ENCODE measurements at places on chromosomes 16 and 17.

DNA sequence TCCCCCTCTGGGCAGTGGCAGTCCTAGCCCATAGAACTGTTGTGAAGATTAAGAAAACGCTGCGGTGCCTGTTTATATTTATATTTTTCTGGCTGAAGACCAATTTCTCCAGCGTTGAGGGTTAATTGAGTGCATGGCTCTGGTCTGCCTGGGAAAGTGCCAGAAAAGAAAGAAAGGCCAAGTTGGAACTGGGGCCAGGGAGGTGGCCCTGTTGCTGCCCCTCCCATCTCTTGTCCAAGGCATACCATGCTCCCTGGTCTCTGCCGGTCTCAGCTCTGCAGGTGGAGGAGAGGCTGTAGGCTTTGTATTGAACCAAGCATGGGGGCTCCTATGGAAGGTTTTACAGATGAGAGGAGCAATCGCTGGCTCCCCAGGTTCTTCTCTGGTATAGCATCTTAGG is 124.7 kb downstream of the MGAT5B start:
- no peak for DNase-seq

DNA sequence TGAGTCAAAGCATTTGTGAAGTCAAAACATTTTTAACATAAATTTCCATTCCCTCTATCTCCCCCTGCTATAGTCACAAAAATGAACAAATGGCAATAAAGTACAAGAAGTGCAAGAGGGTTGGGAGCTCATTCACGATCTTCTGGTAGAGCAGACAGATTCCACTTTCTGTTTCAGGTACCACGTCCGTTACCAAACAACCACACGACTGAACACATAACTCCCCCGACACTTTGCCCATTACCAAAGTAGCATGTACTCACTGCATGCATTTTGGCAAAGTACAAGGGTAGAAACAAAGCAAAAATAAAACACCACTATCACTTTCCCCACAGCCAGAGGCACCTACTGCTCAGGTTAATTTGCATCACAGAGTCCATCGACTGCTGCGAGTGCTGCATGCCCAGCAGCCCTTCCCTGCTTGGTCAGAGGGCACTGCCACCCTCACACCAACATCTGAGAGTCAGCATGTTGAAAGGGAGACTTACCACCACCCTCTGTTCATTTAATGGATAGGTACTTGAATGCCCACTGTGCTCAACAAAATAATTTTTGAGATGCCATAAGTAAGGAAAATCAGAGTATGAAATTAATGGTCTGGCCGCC is 150.3 kb upstream of the AXIN2 start:
- no peak for DNase-seq

DNA sequence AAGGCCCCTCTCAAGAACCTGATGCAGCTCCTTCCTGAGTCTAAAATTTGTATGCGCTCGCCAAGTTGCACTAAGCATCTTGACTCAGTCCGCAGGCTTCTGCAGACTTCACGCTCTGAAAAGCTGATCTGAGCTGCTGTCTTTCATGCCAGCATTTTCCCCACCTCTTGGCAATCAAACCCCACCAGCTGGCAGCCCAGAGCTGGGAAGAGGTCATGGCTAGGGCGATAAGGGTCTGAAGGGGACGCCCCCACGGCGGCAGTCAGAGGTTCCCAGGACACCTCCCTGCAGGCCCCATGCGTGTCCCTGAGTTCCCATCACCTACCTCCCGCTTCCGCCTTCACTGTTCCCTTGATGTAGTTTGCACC is 5.1 kb upstream of the UNC13D start:
- DNase-seq, result no peak

GRCh38 chr16:12971241-12971640 is 69.8 kb downstream of the SHISA9 start:
- DNase-seq, result peak; percentile 29

DNA sequence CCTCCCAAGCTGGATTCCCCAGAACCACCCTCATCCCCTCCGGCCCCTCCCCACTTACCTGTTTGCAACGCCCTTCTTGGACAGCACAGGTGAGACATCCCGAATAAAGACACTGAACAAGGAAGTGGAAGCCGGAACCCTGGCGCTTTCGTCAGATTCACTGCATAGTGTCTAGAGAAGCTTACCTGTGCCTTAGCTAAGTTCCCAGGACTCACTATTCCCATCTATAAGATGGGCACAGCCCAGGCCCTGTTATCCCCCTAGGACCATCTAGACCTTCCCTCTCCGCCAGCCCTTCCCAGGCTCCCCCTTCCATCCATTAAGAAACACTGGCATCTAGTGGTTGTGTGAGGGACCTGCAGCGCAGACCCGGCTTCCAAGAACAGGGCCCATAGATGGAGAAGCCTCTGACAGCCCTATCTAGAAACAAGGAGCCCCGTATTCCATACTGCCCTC is 26.9 kb upstream of the RPL38 start:
- DNase-seq, result peak; percentile 55

DNA sequence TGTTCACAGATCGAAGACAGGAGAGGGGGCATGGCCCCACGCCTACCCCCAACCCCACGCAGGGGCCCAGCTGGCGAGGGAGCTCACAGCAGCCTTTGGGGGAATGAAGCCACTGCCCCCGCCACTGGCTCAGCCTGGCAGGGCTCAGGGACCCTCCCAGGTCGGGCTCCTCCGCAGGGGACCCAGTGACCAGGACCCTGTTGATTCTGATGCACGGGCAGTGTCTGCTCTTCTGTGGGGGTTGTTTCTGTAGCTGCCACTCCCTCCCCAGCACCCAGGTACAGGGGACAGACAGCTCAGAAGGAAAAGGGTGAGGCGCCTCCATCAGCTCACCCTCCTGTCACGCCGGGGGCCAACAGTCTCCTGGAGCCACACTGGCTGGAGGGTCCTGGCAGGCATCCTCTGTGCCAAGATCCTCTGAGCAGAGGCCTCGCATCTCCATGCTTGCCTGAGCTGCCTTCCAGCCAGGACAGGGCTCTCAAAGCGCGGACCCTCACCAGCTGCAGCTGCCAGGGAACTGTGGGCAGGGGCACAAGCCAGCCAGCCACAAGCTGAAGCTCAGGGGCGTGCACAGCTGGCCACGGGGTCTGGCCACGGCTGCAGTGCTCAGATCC is 49.1 kb downstream of the ZNF778 start:
- DNase-seq, result no peak

- DNase-seq, result no peak
These were observed 18.0 kb downstream of the FAM234A start for GRCh38 chr16:252366-253337.

DNA sequence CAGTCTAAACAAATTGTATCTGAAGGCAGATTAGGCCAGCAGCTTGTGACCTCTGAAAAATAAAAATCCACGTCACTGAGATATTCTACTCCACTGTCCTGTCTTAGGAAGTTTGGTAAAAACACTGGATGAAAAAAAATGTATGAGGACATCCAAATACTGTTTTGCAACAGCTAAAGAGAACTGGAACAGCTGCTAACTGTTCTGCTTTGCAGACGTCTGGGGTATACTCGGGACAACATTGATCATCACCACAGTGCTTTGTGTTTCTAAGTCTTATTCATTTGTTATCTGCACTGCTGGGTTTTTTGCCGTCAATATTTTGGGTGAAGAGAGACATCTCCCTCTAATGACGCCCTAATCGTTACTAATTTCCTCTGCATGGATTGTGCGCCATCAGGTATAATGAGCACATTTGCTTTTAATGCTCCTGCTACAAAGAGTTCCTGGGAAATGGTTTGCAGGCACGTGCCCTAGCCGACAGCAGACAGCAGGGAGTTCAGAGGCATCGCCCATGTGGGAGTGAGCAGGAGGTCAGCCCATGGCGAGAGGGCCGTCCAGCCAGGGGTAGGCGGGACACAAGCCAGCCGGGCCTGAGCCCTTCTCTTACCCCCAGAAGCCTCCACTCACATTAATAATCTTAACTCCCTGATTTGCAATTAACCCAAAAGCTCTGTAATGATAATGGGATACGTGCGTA is 87.0 kb downstream of the CBLN1 start:
- DNase-seq, result peak; percentile 36

- no peak for DNase-seq
These were observed 68.1 kb downstream of the GAS7 start for GRCh38 chr17:10130263-10130662.

GRCh38 chr16:50585331-50585776 is 37.2 kb downstream of the NKD1 start:
- DNase-seq, result peak; percentile 75

GRCh38 chr17:81519284-81520020 is 6.9 kb upstream of the ACTG1 start:
- DNase-seq, result peak; percentile 45

- DNase-seq, result no peak
These were observed 852.1 kb downstream of the CDH11 start for GRCh38 chr16:64269756-64270155.

DNA sequence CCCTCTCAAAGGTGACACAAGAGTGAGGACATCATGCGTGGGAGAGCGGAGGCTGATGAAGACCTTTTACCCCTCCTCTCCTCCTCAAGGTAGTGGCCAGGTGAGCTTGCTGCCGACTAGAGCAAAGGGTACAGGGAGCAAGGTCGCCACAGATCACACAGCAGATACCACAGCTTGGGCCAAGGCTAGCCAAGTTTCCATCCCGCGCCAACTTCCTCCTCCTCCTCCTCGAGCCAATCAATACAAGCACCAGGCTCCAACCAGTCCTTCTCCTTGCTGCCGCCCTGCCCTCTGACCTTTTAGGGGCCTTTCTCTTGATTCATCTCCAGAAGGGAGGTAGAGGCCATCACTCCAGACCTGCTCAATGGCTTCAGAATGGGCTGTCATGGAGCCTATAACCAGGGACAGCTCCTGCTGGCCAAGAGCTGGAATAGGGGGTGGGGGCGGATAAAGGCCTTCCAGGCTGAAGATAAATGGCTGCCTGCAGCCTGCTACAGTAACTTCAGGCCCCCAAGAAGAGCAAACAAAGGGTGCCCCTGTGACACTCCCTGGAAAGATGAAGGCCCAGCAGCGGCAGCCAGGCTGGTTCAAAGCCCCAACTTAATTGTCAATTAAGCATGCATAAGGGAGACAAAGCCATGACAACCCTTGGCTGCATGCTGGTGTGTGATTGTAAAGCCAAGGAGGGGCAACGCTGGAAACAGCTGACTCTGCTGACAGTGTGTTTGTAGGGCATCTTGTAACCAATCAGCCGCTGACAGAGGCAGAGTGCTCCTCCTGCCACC is 17.8 kb downstream of the HNF1B start:
- no peak for DNase-seq

DNA sequence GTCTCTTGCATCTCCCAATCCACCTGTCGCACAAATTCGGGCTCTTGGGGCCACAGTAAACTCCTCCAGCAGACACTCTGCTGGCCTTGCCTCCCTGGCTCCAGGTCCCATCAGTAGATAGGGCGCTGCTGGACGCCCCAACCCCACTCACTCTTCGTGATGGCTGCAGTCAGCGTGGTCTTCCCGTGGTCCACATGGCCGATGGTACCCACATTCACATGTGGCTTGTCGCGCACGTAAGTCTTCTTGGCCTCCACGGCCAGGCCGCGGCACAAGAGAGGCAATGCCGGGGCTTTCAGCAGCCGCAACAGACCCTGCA is 428 bp downstream of the TUFM start:
- DNase-seq, result no peak

- DNase-seq, result no peak
These were observed 195.8 kb downstream of the KCNJ2 start for GRCh38 chr17:70365091-70365583.

GRCh38 chr16:10191096-10191495 is 8.9 kb upstream of the GRIN2A start:
- no peak for DNase-seq

GRCh38 chr17:45973099-45973780 is 25.8 kb upstream of the STH start:
- DNase-seq, result peak; percentile 52

DNA sequence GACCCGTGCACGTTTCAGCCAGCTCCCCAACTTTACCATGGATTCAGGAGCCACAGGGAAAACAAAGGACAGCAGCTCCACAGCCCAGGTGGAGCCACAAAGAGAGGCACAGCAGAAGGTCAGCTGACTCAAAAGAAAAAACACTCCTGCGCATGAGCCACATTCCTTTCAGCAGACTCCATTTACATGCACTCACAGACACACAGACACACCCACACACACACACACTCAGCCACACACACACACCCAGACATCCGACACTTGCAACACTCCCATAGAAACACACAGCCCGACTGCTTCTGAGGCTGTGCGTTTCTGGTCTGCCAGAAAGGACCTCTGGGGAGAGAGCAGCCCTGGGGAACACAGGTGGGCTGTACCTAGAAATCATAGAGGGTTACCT is 2335.5 kb downstream of the TP53TG3F start:
- DNase-seq, result no peak

GRCh38 chr17:75683583-75683982 is 16.4 kb downstream of the SAP30BP start:
- DNase-seq, result no peak

- DNase-seq, result no peak
These were observed 14.8 kb downstream of the ALOXE3 start for GRCh38 chr17:8103549-8103948.

GRCh38 chr17:43820759-43821158 is 12.2 kb downstream of the MPP3 start:
- DNase-seq, result no peak

DNA sequence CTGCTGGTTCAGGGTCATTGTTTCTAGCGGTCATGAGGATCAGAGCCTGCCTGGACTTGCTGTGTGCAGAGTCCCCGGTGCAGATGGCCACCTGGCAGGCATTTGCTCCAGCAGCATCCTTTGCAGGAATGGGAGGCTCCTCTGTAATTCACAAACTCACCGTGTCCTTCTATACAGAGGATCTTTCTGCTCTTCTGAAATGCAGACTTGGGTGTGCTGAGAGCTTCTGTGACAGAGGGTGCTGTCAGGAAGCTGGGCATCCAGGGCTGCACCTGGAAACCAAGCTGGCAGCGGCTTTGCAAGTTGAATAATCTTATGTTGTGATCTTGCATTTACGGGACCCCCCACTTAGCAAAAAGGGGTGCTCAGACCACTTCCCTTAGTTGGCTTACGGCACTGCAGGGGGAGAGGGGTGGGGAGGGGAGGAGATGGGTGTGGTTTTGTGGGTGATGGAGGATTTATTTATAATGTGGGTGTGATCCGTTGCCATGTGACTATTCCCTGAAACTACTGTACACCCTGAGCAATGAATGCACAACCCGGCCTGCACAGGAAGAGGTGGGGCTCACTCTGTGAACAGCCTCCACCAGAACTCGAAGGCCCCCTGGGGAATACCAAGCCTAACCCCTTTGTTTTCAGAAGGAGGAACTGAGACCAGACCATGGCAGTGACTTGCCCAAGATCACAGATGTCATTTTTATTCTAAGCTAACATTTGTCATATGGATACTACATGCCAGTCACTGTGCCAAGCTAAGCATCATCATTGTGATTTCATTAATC is 178.3 kb downstream of the PRKCB start:
- DNase-seq, result peak; percentile 20

DNA sequence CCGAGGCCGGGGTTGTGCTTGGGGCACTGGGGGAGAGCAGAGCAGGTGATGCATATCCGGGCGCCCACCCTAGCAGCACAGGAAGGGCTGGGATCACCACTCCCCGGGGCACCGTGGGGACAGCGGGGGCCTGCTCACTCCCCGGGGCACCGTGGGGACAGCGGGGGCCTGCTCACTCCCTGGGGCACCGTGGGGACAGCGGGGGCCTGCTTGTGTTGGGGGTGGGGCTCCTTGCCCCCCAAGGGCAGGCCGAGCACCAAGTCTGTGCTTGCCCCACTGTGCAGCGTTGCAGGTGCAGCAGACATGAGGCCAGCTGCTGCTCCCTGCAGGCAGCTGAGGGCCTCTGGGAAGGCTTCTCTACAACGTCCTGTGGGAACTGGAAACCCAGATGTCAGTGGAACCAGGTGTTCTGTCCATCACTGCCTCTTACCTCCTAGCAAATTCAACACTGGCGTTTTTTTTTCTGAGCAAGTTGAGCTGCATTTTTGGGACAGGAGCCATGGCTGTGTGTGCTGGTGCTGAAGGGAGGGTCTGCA is 25.0 kb upstream of the ZNF750 start:
- DNase-seq, result no peak
